ENCODE measurements at places on chromosomes 7 and 10. TPM values are rescaled to one million over a fixed set of nuclear protein-coding genes. Genes with fewer than 3 reads are reported as not detected.

GRCh38 chr10:97188261-97188711 lies 2.5 kb upstream of the SLIT1 start:
- H3K4me1 ChIP-seq = peaks cover 15% of the 10 kb centered on the region
- no peak overlapping the region for H3K27ac ChIP-seq
- DNase-seq = peak; percentile 54
- H3K36me3 ChIP-seq = no peaks in the 10 kb centered on the region
- no peak overlapping the region for H3K4me3 ChIP-seq
- H3K27me3 ChIP-seq = peaks cover 88% of the 10 kb centered on the region

DNA sequence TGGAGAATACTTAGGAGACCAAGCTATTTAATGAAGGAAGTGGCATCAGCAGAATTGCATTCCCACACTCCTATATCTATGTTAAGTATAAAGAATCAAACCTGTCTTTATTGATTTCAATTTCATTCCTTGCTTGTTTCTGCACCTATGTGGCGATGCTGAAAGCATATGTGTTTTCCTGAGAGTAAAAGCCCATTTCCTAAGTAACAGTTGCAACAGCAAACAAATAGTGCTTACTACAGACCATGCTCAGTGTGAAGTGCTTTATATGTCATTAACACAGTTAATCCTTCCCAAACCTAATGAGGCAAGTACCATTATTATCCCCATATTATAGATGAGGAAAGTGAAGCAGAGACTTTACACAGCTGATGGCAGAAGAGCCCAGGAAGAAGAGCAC lies 552.1 kb downstream of the PARD3 start:
- H3K27me3 ChIP-seq = no peaks in the 10 kb centered on the region
- H3K4me1 ChIP-seq = no peaks in the 10 kb centered on the region
- no peak overlapping the region for H3K4me3 ChIP-seq
- no peaks in the 10 kb centered on the region for H3K36me3 ChIP-seq
- peak; percentile 28 for DNase-seq
- H3K27ac ChIP-seq = no peak overlapping the region

- H3K4me3 ChIP-seq = no peak overlapping the region
- peaks cover 4% of the 10 kb centered on the region for H3K36me3 ChIP-seq
- peak; percentile 29 for DNase-seq
- H3K27me3 ChIP-seq = no peaks in the 10 kb centered on the region
- peaks cover 13% of the 10 kb centered on the region for H3K4me1 ChIP-seq
Observed at GRCh38 chr10:13660551-13660920, 73.8 kb downstream of the PRPF18 start.

GRCh38 chr10:79044846-79045245 lies 23.9 kb upstream of the ZMIZ1 start:
- peaks cover 31% of the 10 kb centered on the region for H3K4me1 ChIP-seq
- no peak overlapping the region for H3K4me3 ChIP-seq
- no peaks in the 10 kb centered on the region for H3K27me3 ChIP-seq
- no peak overlapping the region for H3K27ac ChIP-seq
- no peak for DNase-seq

- no peaks in the 10 kb centered on the region for H3K36me3 ChIP-seq
- peaks cover 54% of the 10 kb centered on the region for H3K4me1 ChIP-seq
- no peak for DNase-seq
- H3K4me3 ChIP-seq = no peak overlapping the region
Observed at GRCh38 chr7:36966636-36967035, 242.3 kb upstream of the AOAH start.

- DNase-seq = peak; percentile 50
- no peaks in the 10 kb centered on the region for H3K36me3 ChIP-seq
- no peaks in the 10 kb centered on the region for H3K27me3 ChIP-seq
Observed at GRCh38 chr7:144842377-144842851, 6.6 kb upstream of the TPK1 start.

DNA sequence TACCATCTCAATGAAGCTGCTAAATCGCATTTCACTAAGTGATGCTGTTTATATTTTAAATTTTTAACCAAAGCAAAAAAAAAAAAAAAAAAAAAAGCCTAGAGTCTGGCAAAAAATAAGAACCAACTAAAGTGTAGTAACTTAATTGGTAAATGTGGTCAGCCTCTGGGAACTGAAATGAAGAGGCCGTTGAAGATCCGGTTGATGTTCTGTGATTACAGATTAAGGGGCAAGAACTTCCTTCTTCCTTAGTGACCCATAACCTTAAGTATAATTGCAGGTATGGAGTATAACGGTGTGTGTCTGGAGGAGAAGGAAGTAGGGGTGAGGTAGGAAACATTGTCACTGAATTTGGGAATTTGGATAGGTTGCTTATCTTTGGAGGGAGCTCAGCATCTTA lies 7.7 kb upstream of the SRGN start:
- no peaks in the 10 kb centered on the region for H3K27me3 ChIP-seq
- no peak overlapping the region for H3K4me3 ChIP-seq
- DNase-seq = no peak
- no peaks in the 10 kb centered on the region for H3K36me3 ChIP-seq
- H3K27ac ChIP-seq = no peak overlapping the region
- no peaks in the 10 kb centered on the region for H3K4me1 ChIP-seq

DNA sequence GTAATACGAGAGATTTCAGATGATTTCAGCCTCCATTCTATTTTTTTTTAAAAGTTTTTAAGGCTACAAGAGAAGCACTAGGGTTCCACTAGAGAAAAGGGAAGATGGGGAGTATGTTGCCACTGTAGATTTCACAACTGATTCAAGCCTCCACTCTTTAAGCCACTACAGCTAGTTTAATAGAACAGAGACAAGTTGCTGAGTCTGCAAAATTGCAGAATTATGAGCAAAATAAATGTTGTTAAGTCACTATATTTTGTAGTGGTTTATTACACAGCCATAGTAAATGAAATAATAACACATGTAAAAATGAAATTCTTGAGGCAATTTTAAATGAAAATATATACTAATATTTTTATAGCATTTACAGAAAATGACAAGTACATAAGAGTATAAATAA lies 96.0 kb upstream of the POT1 start:
- H3K27me3 ChIP-seq = no peaks in the 10 kb centered on the region
- no peak overlapping the region for H3K4me3 ChIP-seq
- DNase-seq = no peak
- no peaks in the 10 kb centered on the region for H3K4me1 ChIP-seq
- H3K36me3 ChIP-seq = no peaks in the 10 kb centered on the region

GRCh38 chr7:120052884-120053382 lies 220.0 kb upstream of the KCND2 start:
- DNase-seq = peak; percentile 59
- H3K4me3 ChIP-seq = no peak overlapping the region

DNA sequence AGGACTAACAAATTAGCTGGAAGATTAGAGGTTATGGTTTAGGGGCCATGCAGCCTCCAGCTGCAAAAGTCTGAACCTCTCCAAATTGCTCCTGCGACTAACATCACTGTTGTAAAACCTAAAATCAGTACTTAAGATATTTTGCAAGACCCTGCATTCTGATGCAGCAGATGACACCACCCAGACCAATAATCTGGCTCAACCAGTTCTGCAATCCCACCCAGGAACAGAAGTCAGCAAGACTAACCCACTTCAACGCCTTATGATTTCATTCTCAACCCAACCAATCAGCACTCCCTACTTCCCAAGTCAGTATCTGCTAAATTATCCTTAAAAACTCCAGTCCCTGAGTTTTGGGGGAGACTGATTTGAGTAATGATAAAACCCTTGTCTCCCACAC lies 250.8 kb upstream of the MBL2 start:
- H3K36me3 ChIP-seq = no peaks in the 10 kb centered on the region
- no peak overlapping the region for H3K27ac ChIP-seq
- H3K4me3 ChIP-seq = no peak overlapping the region
- DNase-seq = no peak
- peaks cover 19% of the 10 kb centered on the region for H3K4me1 ChIP-seq

DNA sequence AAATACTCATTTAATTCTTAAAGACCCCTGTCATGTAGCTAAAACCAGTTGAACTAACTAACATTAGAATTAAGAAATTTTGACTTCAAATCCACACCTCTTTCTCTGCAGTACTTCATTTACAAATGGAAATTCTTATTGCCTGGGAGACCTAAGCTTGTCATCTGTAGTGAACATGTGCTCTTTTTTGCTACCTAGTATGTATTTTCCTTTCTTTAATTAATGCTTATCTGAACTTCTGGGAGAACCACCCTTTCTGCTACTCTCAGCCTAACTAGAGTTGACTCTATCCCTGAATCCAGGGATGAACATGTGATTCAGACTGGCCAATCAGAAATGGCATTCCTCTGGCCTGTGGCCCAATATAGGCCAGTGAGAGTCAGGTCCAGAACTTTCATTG lies 75.9 kb upstream of the A1CF start:
- DNase-seq = no peak
- H3K4me3 ChIP-seq = no peak overlapping the region
- no peaks in the 10 kb centered on the region for H3K27me3 ChIP-seq
- no peaks in the 10 kb centered on the region for H3K4me1 ChIP-seq

DNA sequence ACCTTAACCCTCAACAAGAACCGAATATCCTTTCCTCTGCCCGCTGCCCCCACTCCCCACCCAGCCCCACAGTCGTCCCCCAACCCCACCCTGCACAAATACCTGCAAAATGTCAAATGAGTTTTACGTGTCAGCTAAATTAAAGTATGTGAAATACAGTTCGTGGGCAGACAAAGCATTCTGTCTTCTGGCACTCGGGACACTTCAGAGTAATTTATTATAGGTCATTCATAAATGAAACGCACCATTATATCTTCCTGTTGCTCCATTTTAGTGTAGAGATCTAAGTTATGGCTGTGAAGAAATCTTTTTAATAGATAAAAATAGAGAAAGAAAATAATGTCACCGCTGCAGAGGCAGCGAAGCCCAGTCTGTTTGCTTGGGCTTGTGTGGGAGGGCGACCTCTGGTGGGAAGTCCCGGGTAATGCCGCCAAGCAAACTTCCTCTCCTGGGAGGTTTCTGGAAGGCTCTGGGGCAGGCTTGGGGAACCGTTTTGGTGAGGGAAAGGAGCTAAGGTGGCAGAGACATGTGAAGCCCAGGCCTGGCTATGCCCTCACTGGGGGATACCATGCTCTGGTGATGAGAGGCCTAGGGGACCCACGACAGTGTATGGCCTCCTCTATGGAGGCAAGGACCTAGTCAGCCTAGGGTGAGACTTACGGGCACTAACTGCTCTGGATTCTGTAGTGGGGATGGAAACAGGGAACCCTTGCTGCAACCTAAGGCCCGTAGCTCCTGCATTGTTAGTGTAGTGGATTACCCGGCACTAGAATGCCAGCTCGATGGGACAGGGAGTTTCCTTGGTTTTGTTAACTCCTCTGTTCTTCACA lies 604.9 kb downstream of the LRMDA start:
- H3K27me3 ChIP-seq = no peaks in the 10 kb centered on the region
- H3K4me3 ChIP-seq = no peak overlapping the region
- peak; percentile 79 for DNase-seq
- H3K36me3 ChIP-seq = no peaks in the 10 kb centered on the region
- no peak overlapping the region for H3K27ac ChIP-seq

GRCh38 chr10:86102451-86102850 lies 264.1 kb downstream of the GRID1 start:
- DNase-seq = no peak
- H3K27ac ChIP-seq = no peak overlapping the region
- H3K4me3 ChIP-seq = no peak overlapping the region
- H3K27me3 ChIP-seq = no peaks in the 10 kb centered on the region
- no peaks in the 10 kb centered on the region for H3K4me1 ChIP-seq

- H3K36me3 ChIP-seq = no peaks in the 10 kb centered on the region
- DNase-seq = no peak
- H3K4me3 ChIP-seq = no peak overlapping the region
- peaks cover 9% of the 10 kb centered on the region for H3K4me1 ChIP-seq
- no peak overlapping the region for H3K27ac ChIP-seq
Observed at GRCh38 chr7:135808206-135808605, 59.6 kb upstream of the FAM180A start.

- no peak overlapping the region for H3K4me3 ChIP-seq
- no peaks in the 10 kb centered on the region for H3K27me3 ChIP-seq
- DNase-seq = no peak
- no peaks in the 10 kb centered on the region for H3K4me1 ChIP-seq
- H3K36me3 ChIP-seq = no peaks in the 10 kb centered on the region
Observed at GRCh38 chr7:41567031-41567730, 135.7 kb downstream of the INHBA start.

DNA sequence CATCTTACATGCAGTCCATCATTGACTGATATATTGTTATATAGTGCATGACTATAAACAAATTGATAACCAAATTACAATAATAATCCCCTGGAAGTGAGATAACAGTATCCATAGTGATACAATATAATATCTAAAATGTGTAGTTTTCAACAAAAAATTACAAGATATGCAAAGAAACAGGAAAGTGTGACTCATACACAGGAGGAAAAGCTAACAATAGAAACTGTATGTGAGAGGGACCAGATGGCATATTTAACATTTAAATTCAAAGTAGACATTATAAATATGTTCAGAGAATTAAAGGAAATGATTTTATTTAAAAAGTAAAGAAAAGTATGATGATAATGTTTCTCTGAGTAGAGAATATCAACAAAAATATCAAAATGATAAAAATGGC lies 8.0 kb downstream of the OR9A2 start:
- H3K36me3 ChIP-seq = no peaks in the 10 kb centered on the region
- no peaks in the 10 kb centered on the region for H3K4me1 ChIP-seq
- H3K27ac ChIP-seq = no peak overlapping the region
- no peak for DNase-seq

- no peak overlapping the region for H3K27ac ChIP-seq
- H3K4me1 ChIP-seq = no peaks in the 10 kb centered on the region
- H3K4me3 ChIP-seq = no peak overlapping the region
- H3K27me3 ChIP-seq = no peaks in the 10 kb centered on the region
- no peak for DNase-seq
Observed at GRCh38 chr7:113161050-113161449, 42.7 kb upstream of the SMIM30 start.

- no peaks in the 10 kb centered on the region for H3K36me3 ChIP-seq
- no peak overlapping the region for H3K4me3 ChIP-seq
- H3K4me1 ChIP-seq = no peaks in the 10 kb centered on the region
- peak; percentile 78 for DNase-seq
- no peaks in the 10 kb centered on the region for H3K27me3 ChIP-seq
Observed at GRCh38 chr7:95723583-95724180, 48.7 kb upstream of the DYNC1I1 start.

GRCh38 chr7:91289633-91290254 lies 25.5 kb downstream of the FZD1 start:
- no peaks in the 10 kb centered on the region for H3K36me3 ChIP-seq
- no peaks in the 10 kb centered on the region for H3K27me3 ChIP-seq

GRCh38 chr10:48330269-48330668 lies 23.8 kb downstream of the MAPK8 start:
- DNase-seq = peak; percentile 11
- H3K4me3 ChIP-seq = no peak overlapping the region
- H3K27me3 ChIP-seq = no peaks in the 10 kb centered on the region
- H3K4me1 ChIP-seq = peaks cover 19% of the 10 kb centered on the region
- no peaks in the 10 kb centered on the region for H3K36me3 ChIP-seq
- H3K27ac ChIP-seq = no peak overlapping the region

- H3K4me3 ChIP-seq = no peak overlapping the region
- no peaks in the 10 kb centered on the region for H3K4me1 ChIP-seq
- no peaks in the 10 kb centered on the region for H3K27me3 ChIP-seq
- no peak overlapping the region for H3K27ac ChIP-seq
Observed at GRCh38 chr7:119982884-119983283, 290.1 kb upstream of the KCND2 start.

INHBA gene
- 4.8 TPM for total RNA-seq

HABP2 gene
- not detected for total RNA-seq

HGF gene
- total RNA-seq = 10.7 TPM

PRF1 gene
- total RNA-seq = not detected

LAMTOR4 gene
- total RNA-seq = 26.3 TPM

LEP gene
- total RNA-seq = not detected

ADCY1 gene
- total RNA-seq = 0.45 TPM

OR6B1 gene
- total RNA-seq = not detected

EN2 gene
- total RNA-seq = not detected

CDC14C gene
- not detected for total RNA-seq

C10orf62 gene
- not detected for total RNA-seq

OR2A5 gene
- total RNA-seq = not detected

FLNC gene
- 105 TPM for total RNA-seq

PROSER2 gene
- total RNA-seq = 16.2 TPM

Measured in stomach (tissue), 19 donors.